ENCODE measurements at places on chromosomes 13 and 19.

DNA sequence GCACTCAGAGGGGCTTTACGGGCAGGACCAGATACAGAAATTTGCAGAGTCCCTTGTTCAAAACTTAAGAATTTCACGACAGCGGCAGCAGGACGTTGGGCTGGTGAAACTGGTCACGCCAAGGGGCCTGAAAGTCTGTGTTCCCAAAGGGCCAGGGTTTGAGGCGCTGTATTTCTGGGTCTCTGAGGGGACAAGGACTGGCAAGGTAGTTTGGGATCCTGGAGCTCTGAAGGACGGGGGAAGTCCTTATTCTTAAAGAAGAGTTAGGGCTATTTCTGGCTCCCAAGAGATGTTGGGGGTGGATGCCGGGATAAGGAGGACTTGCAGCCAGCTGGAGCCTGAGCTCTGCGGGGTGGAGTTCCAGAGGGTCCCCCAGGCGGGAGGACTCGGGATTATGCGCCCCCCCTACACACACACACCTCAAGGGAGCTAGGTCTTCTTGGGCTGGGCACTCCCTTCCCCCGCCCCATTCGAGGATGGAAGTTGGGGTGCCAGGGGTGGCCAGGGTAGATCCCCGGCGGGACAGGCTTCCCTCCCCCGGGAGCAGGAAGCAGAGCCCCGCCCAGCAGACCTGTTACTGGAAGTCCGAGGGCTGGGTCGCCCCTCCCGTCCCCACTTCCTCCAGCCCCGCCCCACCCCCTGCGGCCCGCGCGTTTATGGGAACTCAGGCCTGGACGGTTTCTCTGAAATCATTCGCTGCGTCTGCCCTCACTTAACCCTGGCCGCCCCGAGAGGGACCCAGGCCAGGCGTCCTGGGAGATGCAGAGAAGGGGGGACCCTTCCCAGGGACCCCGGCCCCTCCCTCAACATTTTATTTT is 5.6 kb downstream of the BCL3 start:
- peak; percentile 59 for DNase-seq

DNA sequence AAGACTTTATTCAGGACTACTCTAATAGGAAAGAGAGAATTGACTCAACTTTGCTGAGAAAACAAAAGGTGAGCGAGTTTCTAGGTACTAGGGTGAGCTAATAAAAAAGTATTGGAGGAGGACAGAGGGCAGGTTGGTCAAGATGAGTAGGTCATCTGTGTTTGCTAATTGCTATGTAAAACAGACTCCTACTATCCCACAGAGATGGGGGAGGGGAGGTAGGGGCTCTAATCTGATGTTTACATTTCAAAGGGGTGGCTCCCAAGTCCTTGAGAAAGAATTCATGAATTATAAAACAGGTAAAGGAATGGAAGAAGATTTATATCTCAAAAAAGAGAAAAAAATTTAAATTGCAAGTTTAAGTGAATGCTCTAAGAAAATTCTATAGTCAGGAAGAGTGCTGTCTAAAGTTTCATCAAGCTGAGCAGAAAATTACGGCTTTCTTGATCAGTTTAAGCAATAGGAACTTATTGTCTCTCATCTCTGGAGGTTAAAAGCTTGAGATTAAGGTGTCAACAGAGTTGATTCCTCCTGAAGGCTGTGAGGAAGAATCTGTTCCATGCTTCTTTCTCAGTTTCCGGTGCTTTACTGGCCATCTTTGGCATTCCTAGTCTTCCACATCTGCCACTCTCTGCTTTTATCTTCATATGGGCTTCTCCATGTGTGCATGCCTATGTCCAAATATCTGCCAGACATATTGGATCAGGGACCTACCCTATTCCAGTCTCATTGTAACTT is 790.3 kb downstream of the SLITRK5 start:
- no peak for DNase-seq

- no peak for DNase-seq
Observed at GRCh38 chr19:1608359-1609102, 3.3 kb upstream of the UQCR11 start.

GRCh38 chr13:30974350-30974749 is 41.9 kb downstream of the TEX26 start:
- DNase-seq = no peak

GRCh38 chr19:53156850-53157249 is 2.0 kb downstream of the ZNF347 start:
- no peak for DNase-seq

DNA sequence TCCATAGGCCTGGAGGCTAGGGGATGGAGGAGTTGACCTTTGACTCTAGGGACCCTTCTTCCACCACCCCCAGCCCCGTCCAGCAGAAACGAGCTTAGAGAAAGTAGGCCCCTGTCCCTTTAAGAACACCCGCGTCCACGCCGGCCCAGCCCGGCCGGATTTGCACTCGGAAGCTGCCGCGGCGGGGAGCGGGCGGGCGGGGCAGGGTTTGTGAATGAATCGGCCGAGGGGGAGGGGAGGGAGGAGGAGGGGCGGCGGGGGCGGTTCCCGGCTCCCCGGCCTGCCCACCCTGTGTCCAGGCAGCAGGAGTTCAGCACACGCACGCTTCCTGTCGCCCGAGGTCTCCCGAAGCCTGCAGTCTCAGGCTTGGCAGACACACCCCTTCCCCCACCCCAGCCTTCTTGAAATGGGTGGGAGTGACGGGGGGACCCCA is 1.5 kb downstream of the UNC13A start:
- no peak for DNase-seq

DNA sequence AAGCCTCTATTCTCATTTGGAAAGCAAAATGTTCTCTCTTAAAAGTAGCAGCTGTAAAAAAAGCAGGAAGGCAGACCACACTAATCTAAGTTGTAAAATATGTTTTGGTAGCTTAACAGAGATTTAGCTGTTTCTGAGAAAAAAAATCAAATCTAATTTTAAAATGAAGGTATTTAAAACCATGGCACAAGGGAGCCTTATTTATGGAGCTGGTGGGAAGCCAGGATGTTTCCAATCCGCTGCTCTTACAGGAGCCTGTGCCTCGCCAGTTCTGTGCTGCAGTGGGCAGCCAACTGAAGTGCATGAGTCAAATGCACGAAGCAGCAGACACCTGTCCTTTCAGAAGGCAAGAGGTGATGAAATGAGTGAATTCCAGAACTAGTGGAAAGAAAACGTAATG is 28.2 kb downstream of the GPC6 start:
- no peak for DNase-seq

DNA sequence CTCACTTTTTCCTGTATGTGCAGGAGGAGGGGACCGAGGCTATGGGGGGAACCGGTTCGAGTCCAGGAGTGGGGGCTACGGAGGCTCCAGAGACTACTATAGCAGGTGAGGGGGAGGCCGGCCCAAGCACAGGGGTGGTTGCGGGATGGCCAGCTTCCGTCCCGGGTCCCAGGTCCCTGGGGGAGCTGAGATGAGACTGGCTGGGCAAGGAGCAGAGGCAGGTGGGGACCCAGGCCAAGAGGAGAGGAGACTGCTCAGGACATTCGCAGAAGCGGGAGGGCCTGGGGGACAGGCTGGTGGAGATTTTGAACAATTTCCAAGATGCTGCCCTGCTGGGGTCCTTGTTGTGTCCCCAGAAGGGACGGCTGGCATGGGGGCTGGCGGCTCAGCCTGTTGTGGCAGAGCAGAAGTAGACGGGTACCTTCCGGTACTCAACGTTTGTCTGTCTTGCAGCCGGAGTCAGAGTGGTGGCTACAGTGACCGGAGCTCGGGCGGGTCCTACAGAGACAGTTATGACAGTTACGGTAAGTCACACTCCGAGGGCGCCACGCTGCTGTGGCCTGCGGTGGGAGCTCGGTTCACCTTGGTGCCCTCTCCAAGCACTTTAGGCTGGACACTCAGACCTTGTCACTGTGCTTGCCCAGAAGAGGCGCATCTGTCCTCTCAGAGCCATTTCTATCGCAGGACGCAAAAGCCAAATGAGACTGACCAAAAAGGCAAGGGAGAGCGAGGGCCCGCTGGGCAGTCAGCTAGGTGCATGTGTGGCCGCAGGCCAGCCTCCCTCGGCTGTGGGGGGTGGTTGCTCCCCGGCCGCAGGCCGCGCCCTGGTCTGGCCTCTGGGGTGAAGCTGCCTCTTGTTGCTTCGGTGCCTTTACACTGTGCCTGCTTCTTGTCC is 2.6 kb downstream of the CIRBP start:
- DNase-seq = no peak

DNA sequence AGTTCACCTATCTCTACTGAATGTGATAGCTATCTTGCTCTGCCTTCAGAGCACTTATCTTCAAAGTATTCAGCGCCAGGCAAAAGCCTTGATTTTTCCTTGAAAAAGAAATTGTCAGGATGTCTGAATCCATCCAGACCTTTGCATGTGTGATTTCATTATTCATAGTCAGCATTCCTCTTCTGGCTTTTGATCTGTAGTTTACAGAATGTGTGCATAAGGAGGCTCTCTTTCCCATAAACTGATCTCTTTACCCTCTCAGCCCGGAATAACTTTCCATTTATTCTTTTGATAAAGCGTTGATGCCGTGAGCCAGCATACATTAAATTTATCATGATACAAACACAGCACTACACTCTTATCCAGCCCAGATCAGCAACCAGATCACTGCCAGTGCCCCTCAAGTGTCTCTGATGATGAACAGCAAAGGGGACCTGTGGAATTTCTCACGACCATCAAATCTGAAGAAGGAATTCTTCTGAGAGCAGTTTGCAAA is 130.8 kb downstream of the DNAJC15 start:
- DNase-seq = no peak

DNA sequence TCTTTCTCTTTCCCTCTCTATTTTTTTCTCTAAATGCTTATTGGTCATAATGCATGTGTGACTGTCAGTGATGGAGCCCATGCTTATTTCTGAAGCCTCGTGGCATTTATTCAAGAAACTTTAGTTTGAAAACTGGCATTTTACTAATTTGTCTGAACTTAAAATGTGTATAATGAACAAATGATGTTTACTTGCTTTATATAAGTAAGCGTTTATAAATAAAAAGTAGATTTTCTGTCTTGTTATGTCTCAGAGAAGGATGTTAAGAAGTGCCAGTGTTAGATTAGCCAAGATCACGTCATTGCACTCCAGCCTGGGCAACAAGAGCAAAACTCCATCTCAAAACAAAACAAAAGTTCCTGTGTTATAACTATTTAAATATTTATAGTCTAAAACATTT is 1568.1 kb downstream of the EFNB2 start:
- no peak for DNase-seq

DNA sequence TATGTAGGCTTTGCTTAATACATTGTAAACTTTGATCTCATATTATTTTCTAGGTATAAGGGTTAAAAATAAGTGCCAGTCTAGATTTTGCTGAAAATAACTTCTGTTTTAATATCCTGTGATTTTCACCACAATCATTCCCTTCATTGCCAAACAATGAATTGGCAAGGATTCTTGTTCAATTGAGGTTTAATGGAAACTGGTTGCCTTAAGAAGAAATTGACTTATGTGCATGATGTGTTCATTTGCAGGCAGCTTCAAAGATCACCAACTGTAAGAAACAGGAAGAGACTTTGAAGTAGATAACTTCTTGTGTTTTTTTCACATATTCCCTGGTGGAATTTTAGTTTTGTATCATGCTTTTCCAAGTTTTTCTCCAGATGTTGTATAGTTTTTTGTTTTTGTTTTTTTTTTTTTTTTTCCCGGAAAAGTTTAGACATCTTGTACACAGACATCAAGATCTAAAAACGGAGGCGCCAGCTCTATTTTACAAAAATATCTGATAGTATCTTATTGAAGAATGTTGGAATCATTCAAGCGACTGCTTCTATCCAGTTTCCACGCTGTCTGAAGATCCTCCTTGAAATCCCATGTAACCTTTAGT is 108.3 kb downstream of the POSTN start:
- DNase-seq = no peak

DNA sequence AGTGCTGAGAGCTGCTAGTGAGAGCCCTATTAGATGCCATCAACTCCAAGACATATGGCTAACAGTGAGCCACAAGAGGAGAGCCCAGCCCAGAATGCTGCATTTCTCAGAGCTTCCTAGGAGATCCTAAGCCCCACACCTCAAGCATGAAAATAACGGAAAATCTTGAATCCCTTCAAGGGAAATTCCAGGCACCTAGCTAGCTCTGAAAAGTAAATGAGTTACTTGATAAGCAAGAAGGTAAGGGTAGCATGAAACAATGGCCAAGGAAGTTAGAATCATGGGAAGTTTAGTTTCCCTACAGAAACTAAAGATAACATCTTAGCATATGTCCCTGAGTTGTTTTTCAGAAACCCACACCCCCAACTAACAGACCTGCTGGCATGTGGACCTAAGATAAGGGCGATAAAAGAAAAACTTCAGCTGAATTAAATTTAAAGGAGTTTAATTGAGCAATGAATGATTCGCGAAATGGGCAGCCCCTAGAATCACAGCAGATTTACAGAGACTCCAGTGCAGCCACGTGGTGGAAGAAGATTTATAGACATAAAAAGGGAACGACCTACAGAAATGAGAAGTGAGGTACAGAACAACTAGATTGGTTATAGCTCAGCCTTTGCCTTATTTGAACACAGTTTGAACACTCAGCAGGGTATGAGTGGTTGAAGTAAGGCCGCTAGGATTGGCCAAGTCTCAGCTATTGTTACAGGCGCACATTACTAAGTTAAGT is 301.3 kb upstream of the DACH1 start:
- no peak for DNase-seq

- no peak for DNase-seq
Observed at GRCh38 chr13:48773531-48774275, 120.0 kb downstream of the CYSLTR2 start.

DNA sequence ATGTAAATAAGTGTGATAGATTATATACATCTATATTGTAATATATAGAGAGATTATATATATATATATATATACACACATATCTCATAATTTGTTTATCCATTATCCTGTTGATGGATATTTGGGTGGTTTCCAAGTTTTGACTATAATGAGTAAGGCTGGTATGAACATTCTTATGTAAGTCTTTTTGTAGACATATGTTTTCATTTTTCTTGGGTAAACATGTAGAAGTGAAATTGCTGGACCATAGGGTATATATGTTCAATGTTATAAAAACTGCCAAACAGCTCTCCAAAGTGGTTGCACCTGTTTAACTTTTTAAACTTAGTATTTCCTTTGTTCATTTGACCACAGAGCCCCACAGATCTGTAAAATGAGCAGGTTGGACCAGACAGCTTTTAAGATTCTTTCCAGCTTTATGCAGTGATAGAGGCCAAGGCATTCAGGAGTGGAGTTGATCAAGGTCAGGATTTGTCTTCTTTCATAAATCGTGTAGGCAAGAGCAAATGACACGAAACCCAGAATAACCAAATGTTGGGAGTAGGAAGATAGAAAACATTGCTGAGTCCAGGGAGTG is 21.7 kb upstream of the KATNAL1 start:
- DNase-seq = no peak

DNA sequence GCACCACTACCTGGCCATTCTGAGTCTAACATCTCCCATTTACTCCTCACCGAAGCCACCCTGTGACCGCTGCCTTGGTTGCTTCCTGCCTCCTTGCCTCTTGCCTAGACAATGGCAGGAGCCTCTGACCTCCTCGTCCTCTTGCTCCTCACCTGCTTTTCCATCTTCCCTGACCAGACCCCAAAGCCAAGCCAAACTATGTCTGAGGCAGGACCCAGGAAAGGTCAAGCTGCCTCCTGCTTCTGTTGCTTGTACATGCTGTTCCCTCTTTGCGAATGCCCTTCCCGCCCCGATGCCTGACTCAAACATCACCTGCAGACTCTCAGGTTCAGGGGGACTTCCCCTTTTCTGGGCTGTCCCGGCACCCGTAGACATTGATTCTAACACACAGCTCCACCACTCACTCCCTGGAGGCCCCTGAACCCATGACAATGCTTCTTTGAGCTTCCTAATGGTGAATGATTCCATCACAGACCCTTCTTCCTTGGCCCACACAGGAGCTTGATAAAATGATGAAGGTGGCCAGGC is 60.8 kb downstream of the F2RL3 start:
- no peak for DNase-seq
